ENCODE measurements at places on chromosomes 3 and 15.

- DNase-seq, result no peak
Observed at GRCh38 chr3:150875548-150875947, 29.7 kb downstream of the MINDY4B start.

GRCh38 chr15:73483053-73483452 is 40.1 kb downstream of the REC114 start:
- DNase-seq, result no peak

DNA sequence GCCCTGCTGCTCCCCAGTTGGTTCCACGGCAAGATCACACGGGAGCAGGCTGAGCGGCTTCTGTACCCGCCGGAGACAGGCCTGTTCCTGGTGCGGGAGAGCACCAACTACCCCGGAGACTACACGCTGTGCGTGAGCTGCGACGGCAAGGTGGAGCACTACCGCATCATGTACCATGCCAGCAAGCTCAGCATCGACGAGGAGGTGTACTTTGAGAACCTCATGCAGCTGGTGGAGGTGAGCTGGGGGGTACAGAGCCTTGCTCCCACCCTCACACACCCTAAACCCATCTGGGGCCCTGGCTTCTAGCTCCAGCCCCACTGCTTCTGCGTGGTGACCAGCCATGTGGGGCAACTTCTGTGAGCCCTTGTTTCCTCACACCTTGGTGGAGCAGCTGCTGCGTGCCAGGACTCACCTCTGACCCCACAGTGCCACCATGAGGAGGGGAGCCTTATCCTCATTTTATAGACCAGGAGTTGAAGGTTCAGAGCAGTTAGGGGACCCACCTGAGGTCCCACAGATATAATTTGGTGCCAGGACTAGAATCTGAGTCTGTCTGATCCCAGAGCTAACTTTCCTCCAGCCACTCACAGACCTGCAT is 13.3 kb upstream of the LMAN1L start:
- no peak for DNase-seq

DNA sequence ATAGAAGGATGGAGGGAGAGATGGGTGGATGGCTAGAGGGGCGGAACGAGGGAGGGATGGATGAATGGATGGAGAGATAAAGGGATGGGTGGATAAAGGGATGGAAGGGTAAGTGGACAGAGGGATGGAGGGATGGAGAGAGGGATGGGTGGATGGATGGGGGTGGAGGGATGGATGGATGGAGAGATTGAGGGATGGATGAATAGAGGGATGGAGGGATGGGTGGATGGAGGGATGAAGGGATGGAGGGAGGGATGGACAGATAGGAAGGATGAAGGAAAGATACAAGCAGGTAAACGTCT is 313.3 kb downstream of the UACA start:
- no peak for DNase-seq

DNA sequence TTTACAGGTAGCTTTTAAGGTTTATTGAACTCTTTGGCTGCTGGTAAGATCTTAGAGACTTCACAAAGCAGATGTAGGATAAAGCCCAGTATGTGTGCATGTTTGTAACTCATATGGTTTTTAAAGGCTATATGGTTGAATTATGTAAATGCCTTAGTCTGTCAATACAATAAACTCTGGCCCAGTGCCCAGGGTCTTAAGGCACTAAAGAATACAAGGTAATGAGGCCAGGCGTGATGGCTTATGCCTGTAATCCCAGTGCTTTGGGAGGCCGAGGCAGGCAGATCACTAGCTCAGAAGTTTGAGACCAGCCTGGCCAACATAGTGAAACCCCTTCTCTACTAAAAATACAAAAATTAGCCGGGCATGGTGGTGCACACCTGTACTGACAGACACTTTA is 170.3 kb upstream of the CGNL1 start:
- DNase-seq, result no peak

- DNase-seq, result no peak
Observed at GRCh38 chr3:59632760-59633573, 583.1 kb upstream of the CFAP20DC start.

GRCh38 chr3:168093229-168093628 is 2.5 kb downstream of the GOLIM4 start:
- DNase-seq, result no peak

DNA sequence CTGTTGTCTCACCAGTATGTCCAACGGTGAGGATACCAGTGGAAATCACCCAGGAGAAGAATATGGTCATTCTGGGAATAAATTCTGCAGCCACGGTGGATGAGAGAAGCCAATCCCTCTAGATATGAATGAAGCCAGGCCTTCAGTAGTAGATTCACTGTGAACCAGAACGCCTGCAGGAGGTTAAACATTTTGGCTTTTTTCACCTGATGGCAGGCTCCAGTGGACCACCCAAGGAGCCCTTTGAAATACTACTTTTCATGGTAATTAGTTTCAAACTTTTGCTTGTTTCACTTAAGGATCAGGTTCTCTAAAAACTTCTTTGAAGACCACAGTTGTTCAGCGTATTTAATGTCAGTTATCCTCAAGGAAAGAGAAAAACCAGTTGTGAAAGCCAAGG is 353.4 kb downstream of the RORA start:
- no peak for DNase-seq

Data from stimulated activated naive CD4-positive, alpha-beta T cell treated with Interleukin-2 at 50 U/mL for 16 hours (primary cell).